Hematopoietic multipotent progenitor cell treated with erythropoietin and hydrocortisone succinate and interleukin-3 and kit ligand, for 4 days (in vitro differentiated cells): ENCODE measurements at places on chromosomes 1 and 21.

- peak; percentile 11 for DNase-seq
Measured at GRCh38 chr21:23016617-23017016, 2018.4 kb downstream of the NCAM2 start.

- DNase-seq: peak; percentile 99
Measured at GRCh38 chr1:22039594-22040285, 12.8 kb upstream of the CDC42 start.

DNA sequence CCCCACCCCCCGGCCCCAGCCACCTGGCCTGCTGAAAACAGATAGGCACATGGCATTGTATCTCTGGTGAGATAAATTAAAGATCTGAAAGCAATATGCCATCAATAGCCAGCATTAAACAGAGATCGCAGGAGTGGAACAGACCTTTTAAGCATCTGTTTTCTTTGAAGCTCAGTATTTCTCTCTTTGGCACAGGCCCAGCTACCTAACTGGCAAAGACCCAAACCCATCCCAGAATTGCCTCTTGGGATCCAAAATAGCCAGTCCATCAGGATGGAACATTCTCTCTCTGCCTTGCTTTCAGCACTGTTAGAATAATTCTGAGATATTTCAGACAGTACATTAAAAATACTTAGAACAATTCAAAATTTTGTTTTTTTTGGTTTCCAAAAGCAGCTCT, 46.0 kb downstream of the KCNJ6 start:
- no peak for DNase-seq

DNA sequence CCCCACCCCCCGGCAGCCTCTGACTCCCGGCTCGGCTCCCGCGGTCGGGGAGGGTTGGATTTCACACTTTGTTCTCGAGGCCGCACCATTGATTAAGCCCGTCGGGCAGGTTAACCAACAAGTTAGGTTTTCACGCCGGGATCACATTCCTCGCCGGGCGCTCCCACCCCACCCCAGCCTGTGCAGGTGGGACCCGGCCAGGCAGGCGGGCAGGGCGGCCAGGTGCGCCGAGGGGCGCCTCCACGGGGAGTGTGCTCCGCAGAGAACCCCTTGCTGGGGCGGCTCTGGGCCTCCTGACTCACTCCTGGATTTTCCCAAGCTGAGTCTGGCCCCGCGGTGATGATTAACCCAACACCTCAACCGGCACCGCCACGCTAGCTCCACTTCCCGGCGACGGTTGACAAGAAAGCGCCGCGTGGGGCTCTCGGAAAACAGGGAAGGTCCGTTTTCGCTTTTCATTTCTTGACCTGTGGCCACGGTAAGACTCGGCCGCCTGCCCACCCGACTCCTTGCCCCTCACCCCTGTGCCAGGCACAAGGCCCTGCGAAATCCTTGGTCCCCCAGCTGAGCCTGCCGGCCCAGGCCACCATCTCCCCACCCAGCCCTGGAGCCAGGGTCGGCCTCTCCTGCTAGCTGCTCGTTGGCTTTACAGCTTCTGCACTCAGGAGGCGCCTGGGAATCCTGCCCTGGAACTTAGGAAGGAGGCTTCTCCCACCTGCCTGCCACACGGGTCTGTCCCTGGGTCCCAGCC, 8.8 kb upstream of the TTLL10 start:
- no peak for DNase-seq

DNA sequence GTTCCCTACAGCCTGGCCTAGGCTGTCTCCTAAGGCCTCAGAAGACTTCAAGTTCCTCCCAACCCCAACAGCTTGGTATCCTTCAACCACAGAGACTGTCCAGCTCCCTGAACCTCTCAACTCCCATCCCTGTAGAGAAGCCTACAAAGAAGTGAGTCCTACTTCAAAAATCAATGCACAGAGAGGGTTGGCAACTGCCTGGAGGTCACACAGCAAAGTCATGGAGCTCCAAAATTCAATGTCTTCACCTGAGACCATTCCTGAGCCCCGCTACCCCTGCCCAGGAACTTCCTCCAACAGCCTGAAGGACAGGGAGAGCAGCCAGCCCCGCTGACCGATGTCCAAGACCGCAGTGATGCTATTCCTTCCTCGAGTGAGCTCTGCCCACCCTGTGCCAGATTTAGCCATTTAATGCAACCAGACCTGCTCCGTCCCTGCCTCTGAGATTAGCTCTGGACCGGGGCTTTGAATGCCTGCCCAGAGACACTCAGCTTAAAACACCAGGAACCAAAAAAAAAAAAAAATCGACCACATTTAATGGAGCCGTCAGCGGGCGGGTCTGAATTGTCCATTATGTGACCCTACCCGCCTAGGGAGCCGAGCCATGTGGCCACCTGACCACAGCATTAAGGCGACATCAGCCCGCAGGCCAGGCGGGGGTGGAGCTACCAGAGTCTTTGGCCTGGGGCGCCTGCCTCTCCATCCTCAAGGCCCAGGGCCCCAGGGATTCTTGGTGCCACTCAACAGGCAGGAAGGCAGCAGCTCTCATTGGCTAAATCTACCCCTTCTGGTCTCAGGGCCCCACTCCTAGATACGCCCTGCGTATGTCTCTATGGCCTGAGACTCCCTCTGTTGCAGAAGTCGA, 148.6 kb downstream of the SYF2 start:
- DNase-seq: no peak

- peak; percentile 51 for DNase-seq
Measured at GRCh38 chr1:214603819-214604252, 841 bp downstream of the CENPF start.

- peak; percentile 94 for DNase-seq
Measured at GRCh38 chr21:15065392-15066122, 757 bp upstream of the NRIP1 start.

GRCh38 chr1:188140958-188141357, 1312.2 kb downstream of the PLA2G4A start:
- DNase-seq: no peak

DNA sequence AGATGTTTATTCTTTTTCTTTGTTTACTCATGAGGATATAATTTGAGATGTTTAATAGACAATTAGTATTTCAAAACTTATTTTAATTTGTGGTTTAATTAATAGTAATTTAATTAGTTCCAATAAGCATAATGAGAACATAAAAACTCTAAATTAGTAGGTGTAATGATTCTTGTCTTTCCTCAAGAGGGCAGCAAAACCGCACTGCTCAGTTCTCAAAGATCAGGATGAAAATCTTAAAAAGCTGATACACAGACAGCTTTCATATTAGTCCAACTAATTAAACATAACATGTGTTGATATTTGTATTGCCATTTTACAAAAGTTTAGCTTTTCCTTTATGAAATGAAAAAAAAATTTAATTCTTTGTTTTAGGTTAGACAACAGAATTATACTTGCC, 106.7 kb upstream of the C21orf91 start:
- DNase-seq: peak; percentile 75

- DNase-seq: no peak
Measured at GRCh38 chr21:31905503-31906451, 33.0 kb downstream of the HUNK start.

DNA sequence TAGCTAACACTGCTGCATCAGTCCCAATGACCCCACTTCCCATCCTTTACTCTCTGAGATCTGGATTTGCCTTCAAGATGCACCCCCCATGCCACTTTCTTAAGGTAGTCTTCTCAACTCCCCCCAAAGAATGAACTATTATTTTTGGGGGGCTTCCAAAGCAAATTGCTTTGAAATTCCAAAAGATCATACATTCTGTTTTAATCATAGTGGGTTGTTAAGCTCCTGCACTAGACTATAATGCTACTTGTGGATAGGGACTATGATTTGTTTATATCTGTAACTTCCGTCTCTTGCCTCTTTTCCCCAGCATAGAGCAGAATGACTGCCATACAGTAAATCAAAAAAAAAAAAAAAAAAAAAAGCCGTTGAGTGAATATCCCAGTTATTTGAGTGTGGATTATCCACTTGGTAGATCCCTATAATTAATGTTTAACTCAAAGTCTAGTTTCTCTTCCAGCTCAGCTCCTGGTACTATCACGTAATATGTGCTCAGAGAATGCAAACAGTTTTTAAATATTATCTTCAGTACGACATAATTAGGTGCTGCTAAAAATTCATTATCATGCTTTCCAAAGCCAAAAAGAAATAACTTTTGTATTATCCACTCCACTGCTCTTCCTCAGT, 26.9 kb downstream of the KIRREL1 start:
- DNase-seq: no peak

DNA sequence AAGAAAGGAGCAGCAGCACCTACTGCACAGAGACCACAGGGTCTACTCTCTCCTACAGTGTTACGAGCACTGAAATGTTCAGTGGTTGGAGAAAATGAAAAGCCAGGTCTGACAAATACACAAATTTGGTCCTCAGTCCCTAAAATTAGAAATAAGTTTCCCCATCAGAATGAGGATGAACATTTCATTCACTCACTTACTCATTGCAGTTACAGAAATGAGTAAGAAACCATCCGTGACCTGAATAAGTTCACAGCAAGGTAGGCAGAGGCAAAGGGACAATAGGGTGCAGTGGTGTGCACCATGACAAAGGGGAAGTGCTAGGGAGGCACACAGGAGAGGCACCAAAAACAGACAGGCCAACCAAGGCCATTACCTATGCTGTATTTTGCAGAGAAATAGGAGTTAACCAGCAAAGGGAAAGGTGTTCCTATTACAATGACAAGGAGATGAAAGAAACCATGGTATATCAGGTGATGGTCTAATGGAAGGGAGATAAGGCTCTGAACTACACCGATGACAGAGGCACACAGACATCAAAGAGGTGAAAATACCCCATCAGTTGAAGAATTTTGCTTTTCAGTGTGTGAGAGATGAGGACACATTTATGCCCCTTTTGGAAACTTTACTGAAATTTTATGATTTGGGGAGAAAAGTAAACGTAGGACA, 29.4 kb downstream of the VAV3 start:
- peak; percentile 37 for DNase-seq

DNA sequence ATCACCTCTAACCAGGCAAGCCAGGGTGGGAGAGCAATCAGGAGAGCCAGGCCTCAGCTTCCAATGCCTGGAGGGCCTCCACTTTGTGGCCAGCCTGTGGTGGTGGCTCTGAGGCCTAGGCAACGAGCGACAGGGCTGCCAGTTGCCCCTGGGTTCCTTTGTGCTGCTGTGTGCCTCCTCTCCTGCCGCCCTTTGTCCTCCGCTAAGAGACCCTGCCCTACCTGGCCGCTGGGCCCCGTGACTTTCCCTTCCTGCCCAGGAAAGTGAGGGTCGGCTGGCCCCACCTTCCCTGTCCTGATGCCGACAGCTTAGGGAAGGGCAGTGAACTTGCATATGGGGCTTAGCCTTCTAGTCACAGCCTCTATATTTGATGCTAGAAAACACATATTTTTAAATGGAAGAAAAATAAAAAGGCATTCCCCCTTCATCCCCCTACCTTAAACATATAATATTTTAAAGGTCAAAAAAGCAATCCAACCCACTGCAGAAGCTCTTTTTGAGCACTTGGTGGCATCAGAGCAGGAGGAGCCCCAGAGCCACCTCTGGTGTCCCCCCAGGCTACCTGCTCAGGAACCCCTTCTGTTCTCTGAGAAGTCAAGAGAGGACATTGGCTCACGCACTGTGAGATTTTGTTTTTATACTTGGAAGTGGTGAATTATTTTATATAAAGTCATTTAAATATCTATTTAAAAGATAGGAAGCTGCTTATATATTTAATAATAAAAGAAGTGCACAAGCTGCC, 19.8 kb downstream of the CSF1 start:
- no peak for DNase-seq

GRCh38 chr1:208909011-208909984, 665.1 kb upstream of the PLXNA2 start:
- no peak for DNase-seq

- no peak for DNase-seq
Measured at GRCh38 chr1:7485826-7486225, 285.3 kb upstream of the VAMP3 start.

DNA sequence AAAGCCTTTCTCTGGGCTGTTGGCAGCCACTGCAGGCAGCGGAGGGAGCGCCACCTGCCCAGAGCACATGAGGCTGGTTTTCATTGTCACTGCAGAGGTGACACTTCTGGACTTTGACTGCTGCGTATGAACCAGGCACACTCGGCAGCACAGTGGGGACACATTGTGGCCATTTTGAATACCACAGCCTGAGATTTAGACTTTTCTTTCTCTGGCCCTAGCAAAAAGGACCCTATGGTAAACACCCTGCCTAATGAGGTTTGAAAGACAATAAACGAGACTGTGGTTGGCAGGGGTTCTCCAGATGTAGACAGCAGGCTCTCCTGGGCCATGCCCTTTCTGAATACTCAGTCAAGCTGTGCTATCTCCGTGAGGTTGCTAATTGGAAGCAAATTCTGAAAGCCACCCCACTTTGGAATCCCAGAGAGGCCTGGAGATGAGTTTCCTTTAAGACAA, 12.0 kb upstream of the KCNE2 start:
- peak; percentile 84 for DNase-seq

DNA sequence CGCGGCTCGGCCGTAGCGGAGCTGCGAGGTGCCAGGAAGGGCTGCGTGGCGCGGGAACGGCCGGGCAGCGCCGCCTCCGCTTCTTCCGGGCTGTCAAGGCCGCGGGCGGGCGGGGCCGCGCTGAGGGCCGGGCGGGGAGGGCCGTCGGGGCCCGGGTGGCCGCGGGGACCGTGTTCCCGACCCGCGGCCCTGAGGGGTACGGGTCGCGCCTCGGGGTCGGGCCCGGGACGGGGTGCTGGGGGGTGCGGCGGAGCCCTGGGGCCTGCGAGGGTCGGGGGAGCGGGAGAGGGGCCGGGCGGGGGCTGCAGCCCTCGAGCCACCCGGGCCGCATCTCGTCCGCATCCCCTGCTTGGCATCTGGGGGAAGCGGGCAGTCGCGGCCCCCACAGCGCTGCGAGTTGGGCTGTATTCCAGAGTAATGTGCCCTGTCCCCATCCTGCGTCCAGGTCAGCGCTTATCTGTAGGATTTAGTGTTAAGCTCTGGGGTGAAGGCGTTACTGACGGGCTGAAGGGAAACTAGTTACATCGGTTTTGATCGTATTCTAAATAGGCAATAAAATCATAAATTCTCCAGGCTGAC, 379 bp downstream of the RER1 start:
- peak; percentile 45 for DNase-seq

DNA sequence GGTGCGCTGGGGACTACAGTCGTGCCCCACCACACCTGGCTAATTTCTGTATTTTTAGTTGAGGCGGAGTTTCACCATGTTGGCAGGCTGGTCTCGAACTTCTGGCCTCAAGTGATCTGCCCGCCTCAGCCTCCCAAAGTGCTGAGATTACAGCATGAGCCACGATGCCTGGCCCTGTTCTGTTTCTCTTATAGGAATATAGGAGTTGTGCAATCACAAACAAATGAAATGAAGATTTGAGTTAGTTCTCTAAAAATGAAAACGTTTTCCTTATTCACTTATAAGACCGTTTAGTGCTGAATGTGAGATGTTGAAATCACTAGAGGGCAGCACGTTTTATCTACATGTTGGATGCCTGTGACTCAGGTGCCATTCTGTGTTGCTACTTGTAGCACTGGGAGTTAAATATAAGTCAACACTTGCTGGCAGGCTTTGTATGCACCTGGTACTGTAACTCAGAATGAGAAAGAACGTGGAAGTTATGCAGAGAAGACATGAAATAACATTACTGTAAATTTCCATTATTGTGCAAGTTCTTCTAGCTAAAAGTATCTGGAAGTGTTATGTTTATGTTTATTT, 45.8 kb downstream of the MIGA1 start:
- DNase-seq: peak; percentile 80
